ENCODE measurements at places on chromosomes 7 and 10. TPM values are rescaled to one million over a fixed set of nuclear protein-coding genes. Genes with fewer than 3 reads are reported as not detected.

C7orf33 gene
- polyA plus RNA-seq, result not detected

DNA sequence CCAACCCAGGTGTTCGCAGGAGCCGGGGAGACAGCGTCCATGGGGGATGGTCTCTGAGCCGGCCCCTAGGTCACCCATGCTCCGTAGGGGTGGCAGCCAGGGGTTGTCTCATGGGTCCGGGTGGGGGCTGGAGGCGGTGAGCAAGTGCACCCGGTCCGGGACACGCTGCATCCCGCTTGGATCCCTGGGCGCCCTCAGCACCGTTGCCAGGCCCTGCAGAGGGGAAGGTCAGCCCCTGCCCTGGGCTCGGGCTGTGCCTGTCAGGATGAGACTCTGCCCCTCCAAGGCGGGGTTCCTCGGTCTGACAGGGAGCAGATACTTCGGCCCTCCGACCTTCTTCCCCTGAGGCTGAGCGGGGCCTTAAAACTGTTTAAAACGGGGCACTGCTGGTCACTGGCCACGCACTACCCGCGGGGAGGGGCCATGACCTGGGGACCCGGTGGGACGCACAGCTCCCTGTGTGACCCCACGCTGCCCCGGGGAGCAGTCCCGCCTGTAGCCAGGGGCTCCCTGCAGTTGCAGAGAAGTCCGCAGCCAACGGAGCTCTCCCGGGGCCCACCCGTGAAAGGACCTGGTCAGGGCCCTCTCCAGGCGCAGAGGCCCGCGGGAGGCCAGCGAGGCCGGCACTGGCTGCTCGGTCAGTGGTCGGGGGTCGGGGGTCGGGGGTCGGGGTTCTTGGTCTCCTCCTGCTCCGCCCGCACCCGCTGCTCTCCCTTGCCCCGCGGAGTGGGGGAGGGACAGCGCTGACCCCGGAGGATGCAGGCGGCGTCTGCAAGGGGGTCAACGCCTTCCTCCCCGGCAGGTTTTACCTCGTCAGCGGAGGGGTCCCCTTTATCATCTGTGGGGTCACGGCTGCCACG, 33.4 kb upstream of the KNDC1 start:
- DNase-seq, result no peak

DNA sequence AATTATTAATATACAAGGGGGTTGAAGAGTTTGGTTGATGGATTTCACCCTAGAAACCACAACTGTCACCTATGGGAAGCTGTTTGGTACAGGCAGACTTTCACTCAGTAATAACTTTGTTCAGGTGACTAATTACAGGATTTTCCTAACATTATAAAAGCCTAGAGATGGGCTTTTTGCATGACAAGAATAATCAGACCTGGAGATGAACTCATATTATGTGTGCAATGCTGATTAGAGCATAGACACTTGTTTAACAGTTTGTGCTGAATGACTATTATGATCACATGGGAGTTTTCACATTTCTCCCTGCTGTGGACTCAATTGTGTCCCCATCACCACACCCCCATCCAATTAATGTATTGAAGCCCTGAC, 90.2 kb upstream of the STEAP4 start:
- no peak for DNase-seq

DNA sequence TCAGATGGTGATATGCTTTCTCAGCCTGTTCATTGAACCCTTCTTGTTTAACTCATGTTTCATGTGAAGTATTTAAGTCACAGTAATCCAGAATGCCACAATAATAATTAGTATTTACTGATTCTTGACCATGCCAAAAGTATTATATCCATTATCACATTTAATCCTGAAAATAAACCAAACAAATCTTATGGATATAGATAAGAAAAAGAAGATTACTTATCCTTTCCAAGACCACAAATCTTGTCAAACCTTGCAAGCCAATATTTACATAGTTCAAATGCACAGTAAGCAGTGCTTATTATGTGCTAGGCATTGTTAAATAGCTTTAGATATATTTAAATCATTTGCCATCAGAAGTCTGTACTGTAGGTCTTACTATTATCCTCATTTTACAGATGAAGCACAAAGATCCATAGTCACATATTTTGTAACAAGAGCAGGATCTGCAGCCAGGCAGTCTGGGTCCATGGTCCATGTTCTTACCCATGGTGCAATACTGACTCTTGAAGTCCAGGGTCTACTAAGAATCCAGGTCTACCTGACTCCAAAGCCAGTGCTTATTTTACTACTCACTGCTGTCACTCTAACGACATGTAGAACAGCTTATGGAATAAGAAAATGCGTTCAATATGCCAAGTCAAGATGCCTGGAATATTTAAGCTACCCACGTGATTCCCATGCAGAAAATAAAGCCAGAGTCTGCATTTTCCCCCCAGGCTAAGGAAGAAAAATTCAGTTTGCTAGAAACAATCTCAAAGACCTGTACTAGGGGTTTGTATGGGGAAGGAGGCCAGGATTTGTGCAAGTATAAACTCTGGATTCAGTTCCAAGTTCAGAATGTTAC, 984.8 kb upstream of the LRRTM3 start:
- no peak for DNase-seq

- no peak for DNase-seq
Observed at GRCh38 chr7:1995426-1995825, 237.3 kb downstream of the MAD1L1 start.

DNA sequence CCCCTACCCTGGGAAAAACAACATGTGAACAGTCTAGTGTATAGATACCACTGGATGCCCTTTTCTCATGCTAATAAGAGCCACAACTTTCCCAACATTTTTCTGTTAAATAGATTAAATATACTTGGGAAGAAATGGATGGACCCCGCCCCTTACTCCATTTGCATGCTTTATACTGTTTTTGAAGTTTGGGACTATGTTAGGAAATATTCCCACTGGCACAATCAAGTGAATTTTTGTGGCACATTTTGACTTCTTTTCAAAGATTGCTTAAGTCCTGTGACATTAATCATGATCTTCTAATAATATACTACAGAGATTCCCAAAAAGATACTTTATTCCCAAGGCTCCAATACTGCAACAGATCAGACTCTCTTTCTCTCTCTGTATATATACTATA, 216.6 kb downstream of the TWIST1 start:
- DNase-seq, result no peak

GRCh38 chr10:78229489-78229888, 195.8 kb downstream of the RPS24 start:
- no peak for DNase-seq

Measured in mammary epithelial cell (primary cell).